Stimulated activated CD4-positive, alpha-beta T cell treated with anti-CD3 and anti-CD28 coated beads, Interleukin-1b, Interleukin-23, amount 100 ng/mL, for 24 hours (primary cell): ENCODE measurements at places on chromosomes 16 and 17.
A peak's percentile ranks its signal among the peaks of the same experiment; 100 is the strongest.

DNA sequence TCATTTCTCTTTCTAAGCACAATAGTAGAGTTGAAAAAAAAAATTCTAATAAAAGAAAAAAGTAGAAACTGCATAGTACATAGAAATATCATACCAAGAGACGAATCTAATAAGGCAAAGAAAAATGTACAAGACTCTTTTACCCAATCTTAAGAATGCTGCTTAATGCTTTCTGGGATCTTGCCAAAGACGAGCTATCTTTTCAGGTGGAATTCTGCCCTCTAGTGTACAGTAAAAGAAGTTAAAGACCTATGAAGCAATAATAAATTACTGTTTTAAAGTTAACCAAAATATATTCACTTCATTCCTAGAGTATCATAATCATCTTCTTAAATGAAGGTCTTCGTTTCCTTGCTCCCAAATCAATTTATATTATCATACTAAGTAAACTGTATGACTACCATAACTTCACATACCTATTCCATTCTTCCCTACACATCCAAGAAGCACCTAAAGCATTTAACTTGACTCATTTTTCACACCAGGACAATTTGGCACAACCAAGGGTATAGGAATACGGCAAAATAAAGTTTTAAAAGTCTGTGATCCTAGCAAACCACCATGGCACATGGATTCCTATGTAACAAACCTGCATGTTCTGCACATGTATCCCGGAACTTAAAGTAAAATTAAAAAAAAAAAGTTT is 47.7 kb downstream of the CFDP1 start:
- no peak for DNase-seq

DNA sequence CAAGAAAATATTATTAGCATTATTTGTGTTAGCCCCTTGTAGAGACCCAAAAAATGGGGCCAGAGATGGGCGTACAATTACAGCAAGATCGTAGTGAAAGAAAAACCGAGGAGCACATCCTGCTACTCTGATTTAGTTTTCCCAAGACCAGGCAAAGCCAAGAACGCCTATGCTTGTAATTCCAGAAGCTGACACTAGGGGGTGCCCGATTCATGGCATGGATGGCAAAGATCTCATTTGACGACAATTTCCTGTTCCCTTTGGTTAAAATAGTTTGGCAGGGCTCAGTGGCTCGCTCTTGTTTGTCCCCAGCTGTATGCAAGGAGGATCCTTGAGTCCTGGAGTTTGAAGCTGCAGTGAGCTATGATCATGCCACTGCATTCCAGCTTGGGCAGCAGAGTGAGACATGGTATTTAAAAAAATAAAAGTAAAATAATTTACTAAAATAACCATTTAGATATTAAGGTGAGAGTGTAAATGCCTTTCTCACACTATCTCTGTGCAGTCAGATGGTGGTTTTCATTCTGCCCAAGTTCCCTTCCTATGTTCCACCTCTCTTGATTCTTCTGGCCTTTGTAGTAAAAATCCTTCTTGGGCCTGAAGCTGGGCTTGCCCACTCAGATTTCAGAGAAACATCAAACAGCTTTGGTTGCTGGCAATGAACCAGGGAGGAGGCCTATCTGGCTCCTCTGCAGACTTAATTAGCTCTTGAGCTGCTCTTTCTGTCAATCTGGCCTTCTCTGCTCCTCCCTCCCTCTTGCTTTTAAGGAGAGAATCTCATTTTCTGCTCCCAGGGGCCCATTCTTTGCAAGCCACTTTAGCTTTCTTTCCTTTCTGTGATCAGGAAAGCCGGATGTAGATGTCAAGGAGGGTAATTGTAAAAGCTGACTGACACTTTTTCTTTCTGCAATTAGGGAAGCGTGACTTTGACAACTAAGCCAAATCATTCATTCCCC is 31.2 kb downstream of the TMEM238L start:
- DNase-seq = peak; percentile 31

DNA sequence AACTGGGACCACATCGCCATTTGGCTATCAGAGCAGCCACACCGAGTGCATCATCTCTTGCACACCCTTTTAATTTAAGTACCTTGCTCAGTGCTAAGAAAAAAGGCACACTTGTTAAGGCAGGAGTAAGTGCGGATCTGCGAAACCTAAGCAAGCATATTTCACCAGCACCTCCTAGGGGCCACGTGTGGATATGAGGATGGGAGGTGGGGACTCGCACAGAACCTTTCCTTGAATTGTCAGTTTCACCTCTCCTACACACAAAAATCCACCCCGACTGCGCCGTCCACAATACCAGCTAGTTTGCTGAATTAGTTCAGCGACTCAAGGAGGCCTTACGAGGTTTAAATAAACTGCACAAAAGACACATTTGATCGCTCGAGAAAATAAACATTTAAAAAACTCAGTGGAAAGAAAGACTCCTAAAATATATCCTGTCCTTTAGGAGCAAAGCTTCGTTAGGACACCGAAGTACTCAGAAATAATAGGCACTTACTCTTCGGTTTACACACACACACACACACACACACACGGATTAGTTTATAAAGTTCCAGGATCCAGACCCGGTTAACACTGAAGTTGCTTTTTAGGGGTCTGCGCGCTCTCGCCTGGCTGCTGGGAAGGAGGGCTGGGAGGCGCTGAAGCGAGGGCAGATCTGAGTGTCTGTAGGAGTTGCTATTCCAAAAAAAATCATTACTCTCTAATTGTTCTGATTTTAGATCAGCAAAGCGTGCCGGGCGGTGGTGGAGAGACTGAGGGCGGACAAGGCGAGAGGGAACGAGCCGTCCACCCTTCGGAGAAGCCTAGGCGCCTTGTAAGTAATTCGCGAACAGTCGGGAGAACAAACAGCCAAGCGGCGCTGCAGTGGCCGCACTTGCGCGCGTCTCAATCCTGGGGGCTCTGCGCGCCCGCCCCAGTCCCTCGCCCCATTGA is 1.0 kb upstream of the KCNJ2 start:
- DNase-seq = no peak

GRCh38 chr17:35947156-35947585 is 3.7 kb upstream of the LYZL6 start:
- peak; percentile 7 for DNase-seq

DNA sequence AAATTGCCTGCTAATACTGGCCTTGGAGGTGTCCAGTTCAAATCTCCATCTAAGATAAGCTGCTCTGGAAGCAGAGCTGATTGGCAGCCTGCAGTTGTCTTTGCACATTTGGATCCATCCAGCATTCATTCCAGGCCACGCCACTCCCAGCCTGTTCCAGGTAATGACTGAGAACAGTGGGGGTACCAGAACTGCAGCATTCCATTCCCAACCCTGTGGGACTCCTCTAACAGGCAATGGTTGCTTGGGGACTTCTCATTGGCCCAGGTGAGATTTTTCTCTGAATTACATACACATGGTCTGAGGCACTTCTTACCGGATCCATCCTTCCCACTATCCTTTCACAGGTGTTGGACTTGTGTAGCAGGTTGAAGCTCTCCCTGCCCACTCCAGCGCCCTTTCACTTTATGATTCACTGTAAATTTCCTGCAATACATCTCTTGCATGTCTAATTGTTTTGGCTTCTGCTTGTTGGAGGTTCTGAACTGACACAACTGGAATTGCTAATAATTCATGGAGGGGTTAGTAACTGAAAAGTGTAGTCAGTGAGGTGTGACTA is 206.1 kb upstream of the ZFHX3 start:
- no peak for DNase-seq

- DNase-seq = no peak
Observed at GRCh38 chr16:6903671-6904070, 429.0 kb upstream of the RBFOX1 start.

DNA sequence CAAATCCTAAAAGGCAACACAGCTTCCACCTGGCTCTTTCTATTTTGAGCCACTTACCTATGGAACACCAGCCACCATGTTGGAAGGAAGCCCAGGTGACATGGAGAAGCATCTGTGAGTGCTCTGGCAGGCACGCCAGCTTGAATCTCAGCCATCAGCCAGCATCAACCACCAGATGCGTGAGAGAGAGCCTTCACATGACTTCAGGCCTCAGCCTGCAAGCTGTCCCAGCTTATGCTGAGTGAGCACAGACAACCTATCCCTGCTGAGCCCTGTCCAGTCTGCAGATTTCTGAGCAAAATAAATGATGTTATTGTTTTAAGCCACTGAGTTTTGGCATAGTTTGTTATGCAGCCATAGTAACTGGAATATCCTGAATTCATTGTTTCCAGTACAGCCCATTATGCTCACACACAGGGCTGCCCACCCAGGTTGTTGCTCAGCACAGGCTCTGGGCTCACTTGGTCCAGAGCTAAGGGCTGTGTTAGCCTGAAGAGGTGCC is 35.1 kb downstream of the TMEM238L start:
- DNase-seq = no peak

GRCh38 chr17:9644910-9645751 is at the start of gene USP43:
Gene USP43 (plus strand): TSS chr17:9645517. CDS start chr17:9645633, 116 bp downstream.
- DNase-seq = no peak

DNA sequence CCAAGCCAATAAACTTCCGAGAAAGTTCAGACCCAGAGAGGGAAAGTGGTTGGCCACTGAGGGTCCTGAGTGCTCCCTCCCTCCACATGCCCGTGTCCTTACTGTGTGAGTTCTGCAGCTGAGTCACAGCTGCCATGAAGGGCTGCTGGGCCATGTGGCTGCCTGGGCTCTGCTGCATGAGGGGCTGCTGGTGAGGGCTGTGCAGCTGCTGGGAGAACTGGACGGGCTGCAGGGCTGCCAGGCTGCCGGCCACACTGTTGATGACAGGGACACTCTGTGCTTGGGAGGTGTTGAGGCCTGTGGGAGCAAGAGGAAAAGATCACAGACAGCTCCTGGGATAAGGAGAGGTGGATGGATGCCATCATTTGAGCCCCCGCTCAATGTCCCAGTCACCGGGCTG is 44.0 kb downstream of the HNF1B start:
- DNase-seq = no peak

GRCh38 chr17:47643116-47643515 is 6.6 kb upstream of the KPNB1 start:
- DNase-seq = no peak

DNA sequence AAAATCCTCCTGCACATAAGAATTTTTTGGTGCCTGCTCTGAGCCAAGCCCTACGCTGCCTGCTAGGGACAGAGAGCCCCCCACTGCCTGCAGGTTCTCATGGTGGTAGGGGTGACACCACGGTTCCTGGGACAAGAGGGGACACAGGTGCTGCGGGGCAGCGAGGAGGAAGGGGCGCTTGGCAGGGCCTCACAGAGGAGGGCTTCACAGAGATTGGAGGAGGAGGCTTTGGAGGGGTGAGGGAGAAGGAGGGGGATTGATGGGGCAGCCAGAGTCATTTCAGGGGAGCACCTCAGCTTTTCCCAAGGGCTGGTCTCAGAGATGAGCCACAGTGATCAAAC is 29.8 kb upstream of the GSG1L start:
- DNase-seq = no peak

DNA sequence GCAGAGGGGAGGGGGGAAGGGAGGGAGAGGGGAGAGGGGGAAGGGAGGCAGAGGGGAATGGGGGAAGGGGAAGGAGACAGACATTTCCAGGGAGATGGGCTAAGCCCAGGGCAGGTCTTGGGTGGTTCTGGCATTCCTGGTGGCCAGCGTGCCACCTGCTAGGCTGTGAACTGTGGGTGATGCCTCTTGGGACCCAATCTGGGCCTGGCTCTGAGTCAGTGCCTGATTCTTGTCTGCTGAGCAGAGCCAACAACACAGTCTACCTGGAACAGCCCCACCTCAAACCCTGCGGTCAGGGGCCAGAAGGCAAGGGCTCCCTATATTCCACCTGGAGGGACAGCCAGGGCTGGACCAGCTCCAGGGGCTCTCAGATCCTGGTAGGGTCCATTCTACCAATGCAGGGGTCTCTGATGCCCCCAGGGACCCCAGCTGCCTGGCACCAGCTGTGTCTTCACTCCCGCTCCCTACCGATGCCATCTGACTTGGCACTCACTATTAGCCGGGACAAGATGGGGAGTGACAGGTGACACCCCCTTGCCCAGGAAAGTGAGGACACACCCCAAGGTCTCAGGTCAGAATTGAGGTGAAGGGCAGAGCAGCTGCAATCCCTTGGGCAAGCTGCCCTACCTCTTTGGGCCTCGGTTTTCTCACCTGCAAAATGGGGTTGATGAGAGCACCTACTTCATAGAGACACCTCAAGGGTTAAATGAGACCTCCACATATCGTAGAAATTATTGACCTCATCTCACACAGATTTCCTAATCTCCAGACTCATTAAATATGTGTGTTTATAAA is 87.2 kb downstream of the LITAF start:
- no peak for DNase-seq

GRCh38 chr17:13321951-13322701 is 279.6 kb downstream of the HS3ST3A1 start:
- DNase-seq = no peak

- no peak for DNase-seq
Observed at GRCh38 chr16:31080756-31081419, 6.7 kb downstream of the ZNF646 start.

DNA sequence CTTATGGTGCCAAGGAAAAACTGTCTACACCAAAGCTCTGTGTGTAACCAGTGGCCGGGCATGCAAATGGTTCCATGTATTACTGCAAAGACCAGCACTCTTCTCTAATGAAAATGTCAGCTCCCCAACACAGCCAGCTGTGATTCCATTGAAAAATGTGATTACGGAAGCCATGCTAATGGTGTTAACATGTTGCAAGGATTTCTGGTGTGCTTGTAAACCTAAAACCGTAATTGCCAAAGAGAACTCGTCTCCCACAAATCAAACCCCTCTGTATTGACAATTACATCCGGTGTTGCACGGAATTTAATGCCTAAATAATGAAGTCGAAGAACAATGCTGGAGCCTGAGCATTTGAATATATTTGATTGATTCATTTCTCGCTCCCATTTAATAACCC is 351.7 kb downstream of the NPIPA8 start:
- no peak for DNase-seq

GRCh38 chr16:667113-667779 is 686 bp upstream of the RHOT2 start:
- DNase-seq = no peak

DNA sequence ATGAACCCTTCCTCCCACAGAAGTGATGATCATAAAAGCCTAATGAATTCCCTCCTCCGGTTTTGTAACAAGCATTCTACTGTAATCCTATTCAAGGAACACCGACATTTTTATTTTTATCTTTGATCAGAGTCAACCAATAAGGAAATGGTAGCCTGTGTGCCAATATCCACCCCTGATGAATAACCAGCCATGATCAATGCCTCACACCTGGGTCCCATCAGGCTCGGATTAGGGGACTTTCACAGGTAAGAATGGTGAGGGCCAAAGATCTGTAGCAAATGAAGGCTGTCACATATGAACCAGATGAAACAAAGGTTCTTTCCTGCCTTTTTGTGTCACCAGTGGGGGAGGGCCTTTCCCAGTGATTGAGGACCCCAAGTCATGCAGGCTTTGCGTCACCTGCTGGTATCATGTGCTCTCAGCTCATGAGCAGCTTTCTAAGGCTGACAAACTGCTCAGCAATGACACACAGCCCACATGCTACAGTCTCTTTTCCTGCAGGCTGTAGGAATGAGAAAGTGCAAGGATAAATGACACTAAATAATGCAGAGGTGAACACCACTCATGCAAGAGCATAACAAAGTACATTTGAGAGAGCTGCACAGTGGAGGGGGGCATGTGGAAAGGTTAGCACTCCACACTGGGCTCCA is 34.9 kb downstream of the TOM1L2 start:
- no peak for DNase-seq

GRCh38 chr17:35930211-35931065 is at the start of gene RDM1:
Gene RDM1 (minus strand): TSS chr17:35930773. CDS start chr17:35930727, 46 bp downstream.
- DNase-seq = peak; percentile 79
